RCC 7860 (cell line): ENCODE measurements at places on chromosomes 1 and 21.

- DNase-seq = no peak
Measured at GRCh38 chr1:221166559-221167318, 287.5 kb downstream of the HLX start.

GRCh38 chr1:41802532-41803501 is 115.9 kb downstream of the HIVEP3 start:
- no peak for DNase-seq

DNA sequence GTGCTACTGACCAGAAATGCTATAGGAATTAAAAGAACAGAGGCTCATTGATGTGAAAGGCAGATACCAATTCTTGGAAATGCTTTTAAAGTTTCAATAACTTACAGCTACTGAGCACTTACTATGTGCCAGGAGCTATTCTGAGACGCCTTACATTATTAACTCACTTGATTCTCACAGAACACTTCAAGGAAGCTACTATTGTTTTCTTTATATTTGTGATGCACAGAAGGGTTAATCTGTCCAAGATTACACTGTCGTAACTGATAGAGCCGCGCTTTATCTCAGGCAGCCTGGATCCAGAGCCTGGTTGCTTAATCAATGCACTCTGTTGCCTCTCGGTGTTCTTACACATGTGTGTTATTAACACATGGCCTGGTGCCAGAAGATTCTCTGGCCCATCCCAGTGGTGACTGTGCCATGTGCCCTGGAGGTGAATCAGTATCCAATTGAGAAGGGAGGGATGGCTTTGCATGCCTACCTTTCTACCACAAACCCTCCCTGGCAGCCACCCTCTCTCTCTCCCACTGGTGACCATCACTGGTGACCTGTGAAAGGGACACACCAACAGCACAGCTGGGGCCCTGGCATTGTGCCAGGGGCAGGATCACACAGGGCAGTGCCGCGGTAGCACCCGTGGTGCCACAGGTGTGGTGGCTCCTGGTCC is 8.8 kb downstream of the FMO1 start:
- no peak for DNase-seq

- DNase-seq = no peak
Measured at GRCh38 chr1:64515427-64515826, 45.5 kb downstream of the CACHD1 start.

DNA sequence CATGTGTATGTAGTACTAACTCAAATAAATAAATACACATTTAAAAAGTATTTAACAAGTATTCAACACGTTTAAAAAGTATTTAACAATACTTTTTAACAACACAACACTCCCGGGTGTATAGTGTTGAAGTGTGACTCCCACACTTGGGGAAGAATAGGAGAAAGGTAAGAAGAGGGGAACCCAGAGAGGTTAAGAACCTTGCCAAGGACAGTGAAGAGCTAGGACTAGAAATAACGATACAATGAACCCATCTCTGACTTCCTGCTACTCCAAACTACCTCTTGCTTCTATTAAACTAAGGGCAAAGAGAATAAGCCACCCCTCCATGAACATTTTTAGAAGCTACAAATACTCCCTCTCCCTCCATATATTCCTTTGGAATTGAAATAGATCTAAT is 1.7 kb upstream of the GFI1 start:
- DNase-seq = no peak

DNA sequence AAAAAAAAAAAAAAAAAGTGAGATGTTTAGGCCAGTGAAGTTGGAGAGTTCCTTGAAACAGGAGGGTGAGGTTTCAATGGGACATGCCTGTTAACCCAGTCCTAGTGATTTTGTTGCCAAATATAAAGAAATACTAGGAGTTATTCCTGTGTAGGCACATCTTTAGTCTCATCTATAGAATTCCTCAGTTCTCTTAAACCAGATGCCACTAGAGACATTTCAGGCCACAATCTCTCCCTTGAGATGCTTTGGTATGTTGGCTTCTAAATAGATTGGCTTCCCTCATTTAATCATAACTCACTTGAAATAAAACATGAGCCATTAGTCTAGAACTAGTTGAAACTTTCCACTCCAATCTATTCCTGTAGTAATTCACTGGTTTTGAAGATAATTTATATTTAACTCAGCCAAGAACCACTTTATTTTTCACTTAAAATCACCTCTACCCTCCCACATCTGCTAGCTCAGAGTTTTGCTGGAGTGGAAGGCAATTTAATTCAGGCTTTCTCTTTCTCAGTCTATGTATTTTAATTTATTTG is 29.8 kb downstream of the GPR137B start:
- DNase-seq = no peak

DNA sequence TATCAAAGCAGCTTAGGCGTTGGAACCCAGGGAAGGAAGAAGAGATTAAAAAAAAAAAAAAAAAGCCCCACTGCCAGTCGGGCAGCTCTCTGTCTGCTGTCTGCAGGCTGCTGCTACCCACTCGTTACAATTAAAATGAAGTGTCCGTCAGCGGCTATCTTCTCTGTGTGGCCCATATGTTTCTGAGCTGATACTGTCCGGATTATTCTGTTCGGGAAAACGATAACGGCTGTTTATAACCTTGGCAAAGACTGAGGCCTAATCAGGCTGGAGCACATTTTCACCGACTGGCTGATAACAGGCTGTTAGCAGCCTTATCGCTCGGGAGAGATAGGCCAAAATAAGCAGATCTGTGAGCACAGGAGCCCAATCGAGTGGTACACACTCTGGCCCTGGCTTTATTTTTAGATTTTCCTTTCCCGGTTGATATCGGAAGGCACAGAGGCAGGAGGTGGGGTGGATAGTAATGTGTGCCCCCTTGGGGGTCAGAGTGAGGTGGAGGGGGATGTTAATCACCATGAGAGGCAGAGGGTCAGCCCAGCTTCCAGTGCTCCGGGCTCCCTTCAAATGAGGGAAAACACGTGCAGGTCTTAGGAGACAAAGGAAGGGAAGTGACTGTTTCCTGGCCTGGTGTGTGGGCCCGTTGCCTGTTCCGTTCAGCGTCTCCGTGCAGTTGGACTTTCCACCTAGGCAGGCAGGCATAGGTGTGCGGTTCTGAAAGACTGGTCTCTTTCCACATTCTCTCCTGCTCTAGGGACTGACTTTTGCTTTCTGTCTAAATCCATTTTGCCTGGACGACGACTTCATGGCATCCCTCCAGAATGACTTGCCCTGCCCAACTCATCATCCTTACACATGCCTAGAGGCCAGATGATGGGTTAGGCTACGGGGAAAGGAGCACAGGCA is 153.4 kb downstream of the PBX1 start:
- DNase-seq = no peak

DNA sequence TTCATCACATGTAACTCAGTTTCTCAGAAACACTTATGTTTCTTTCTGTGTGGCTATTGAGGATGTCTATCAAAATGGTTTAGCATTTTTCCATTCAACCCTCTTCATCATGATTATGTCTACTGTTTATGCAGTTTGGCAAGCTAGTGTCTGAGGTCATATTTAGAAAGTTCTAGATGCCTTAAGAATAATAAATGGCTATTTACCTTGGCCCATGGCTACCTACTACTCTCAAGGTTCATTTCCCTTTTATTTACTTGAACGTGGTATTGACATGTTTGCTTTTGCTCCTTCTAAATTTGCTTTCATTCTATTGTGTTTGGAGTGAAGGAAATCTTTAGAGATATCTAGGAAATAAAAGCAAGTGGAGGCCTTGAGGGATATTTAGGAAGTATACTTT is 193.7 kb upstream of the OLFM3 start:
- no peak for DNase-seq

DNA sequence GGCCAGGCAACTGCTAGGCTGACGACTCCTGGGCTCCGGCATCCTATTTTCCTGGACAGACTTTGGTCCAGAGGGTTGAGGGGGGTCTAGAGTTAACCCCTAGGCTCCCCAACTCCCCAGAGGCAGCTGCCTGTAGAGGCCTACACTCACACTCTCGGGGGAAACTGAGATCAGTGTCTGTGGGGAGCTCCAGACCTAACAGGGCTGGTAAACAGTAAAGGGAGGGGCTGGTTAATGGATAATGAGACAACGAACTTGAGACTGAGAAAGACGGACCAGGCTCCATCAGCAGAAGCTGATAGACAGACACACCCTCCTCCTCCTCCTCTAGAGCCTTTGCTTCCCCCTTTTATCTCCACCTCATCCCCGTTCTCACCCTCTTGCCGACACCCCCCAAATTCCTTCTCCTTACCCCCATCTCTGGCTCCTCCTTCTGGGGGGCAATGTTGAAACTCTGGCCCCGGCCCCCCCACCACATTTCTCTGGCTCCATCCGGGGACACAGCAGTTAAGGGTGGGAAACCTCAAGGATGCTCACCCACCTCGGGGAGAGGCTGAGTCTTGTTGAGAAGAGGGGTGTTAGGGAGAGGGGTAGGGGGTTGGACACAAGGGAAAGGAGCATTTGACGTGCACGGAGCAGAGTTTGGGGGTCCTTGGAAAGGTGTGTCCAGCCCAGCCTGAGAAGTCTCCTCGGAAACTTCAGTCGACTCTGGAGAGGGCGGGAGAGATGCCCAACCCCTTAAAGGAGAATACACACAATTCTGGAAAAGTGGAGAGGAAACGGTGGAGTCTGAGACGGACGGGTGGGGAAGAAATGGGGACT is at the start of gene MTMR11:
Gene MTMR11, minus strand, starts transcription at position 710 of the 822 bp plus-strand sequence. Its CDS starts 232 bp downstream, at position 478.
- no peak for DNase-seq

DNA sequence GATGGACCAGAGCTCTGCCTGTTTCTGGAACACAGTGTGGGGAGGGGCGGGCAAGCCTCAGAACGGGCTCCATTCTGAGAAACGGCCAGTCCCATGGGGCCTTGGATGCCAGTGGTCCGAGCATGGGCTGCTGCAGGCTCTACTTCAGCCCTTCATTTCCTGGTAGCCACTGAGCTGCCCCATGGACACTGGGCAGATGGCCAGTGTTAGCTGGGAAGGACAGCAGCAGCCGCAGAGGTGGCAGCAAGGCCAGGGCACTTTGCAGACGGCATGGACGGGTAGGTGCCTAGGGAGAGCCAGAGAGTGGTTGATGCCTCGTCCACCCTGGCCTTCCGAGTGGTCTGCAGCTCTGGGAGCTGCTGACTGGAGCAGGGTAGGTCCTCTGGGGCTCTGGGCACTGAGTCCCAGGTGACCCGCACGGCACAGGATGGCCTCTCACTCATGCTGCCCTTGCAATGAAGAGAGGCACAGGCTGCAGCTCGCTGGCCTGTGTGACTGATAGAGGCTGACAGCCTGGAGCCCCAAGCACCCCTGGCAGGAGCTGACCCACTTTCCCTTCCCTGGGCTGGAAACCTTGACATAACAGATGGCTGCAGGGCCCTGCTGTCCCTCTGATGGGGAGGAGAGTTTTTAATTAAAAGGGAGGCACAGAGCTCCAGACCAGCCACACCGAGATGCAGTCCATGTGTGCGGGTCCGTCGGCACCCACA is 87.7 kb upstream of the COL6A1 start:
- DNase-seq = no peak

GRCh38 chr1:227317011-227317451 is 1.3 kb downstream of the CDC42BPA start:
- DNase-seq = no peak

GRCh38 chr21:38422082-38422481 is 76.2 kb downstream of the ERG start:
- no peak for DNase-seq

DNA sequence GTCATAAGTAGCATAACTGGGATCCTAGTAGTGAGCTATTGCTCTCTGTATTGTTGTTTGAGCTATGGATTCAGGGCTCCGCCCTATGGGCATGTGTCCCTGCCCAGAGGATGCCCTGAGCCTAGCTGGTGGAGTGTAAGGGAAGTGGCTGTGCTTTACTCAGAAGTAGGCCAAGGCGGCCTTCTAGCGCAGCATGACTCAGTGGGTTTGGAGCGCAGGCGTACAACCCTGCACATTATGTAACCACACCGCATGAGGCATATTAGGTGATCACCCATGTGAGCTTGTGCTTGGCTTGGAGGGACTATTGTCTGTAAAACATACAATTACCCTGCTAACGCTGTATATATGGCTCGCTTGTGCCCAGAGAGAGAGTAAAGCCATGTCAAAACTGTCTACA is 11.1 kb upstream of the UBE2U start:
- DNase-seq = no peak

DNA sequence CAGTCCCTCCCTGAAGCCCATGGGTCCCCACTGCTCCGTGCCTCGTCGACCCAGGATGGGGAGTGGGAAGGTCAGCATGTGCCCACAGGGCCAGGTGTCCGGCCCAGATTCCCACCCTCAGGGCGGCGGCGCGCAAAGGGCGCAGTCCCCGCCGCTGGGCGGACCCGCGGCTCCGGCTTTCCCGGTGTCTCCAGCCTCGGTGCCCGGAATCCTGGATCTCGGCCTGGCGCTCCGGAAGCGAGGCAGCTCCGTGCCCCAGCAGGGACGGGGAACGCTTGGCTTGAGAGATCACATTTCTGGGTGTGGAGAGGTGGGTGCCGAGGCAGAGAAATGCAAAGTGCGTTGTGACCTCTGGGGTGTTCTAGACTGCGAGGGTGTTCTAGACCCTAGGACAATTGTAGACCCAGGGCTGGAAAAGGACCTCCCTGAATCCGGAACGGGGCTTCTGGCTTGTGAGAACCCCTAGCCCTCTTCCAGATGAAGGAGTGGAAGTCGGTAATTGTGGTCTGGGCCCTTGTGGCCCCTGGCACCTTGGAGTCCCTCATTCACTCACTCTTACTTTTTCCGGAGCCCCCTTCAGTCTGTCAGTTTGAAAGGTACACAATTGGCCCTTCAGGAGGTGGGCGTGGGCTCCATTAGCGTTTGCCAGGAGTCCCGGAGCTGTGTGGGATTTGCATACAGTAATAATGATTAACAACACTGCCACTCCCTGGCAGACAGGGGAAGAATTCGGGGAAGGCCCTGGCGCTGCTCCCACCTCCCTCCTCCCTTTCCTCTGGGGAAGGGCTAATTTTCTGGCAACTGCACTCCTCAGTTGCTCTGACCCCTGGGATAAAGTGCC is 1.6 kb upstream of the KCND3 start:
- DNase-seq = no peak

GRCh38 chr1:223258751-223259198 is 105.2 kb downstream of the SUSD4 start:
- peak; percentile 62 for DNase-seq

DNA sequence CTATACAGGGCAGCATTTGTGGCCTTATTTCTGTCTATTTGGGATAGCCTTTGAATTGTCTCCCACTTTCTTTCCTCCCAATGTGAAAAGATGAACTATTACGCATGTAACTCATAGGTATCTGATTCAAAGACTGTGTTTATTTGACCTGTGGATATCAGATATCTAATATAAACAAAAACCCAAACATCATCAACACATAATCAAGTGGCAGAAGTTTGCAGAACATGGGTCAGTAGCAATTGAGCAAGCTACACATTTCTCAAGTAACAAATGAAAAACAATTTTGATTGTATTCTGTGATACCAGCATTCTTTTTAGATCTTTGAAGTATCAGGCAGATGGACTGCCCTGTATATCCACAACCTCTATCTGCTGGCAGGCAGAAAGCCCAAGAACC is 490.5 kb upstream of the ADGRL2 start:
- DNase-seq = no peak

DNA sequence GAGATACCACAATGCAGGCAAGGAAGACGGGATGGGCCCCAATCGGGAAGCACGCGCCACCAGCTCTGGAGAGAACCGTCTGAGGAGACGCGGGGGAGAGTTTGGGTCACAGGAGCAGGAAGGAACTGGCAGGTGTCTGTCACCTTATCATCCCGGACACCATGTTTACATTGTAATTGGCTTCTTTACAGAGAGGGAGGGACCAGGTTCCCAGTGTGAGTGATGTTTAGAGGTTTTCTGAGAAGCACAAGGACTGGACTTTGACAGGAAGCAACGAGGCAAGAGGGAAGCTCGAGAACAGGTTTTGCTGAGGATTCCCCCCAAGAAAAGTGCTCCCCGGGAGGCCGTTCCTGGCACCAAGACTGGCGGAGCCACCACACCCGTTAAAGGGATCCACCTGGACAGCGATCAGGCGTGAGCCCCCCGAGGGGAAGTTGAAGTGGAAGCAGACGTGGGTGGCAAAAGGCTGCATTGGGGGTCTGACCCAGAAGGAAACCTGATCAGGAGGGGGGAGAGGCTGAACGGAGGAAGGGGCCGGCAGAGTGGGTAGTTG is 957 bp downstream of the EPS15 start:
- DNase-seq = peak; percentile 51
